Fibroblast of skin of left biceps (primary cell): ENCODE measurements at places on chromosomes 6 and 20.
A peak's percentile ranks its signal among the peaks of the same experiment; 100 is the strongest.

- no peak for DNase-seq
These were observed 54.3 kb upstream of the GATA5 start for GRCh38 chr20:62529896-62530642.

DNA sequence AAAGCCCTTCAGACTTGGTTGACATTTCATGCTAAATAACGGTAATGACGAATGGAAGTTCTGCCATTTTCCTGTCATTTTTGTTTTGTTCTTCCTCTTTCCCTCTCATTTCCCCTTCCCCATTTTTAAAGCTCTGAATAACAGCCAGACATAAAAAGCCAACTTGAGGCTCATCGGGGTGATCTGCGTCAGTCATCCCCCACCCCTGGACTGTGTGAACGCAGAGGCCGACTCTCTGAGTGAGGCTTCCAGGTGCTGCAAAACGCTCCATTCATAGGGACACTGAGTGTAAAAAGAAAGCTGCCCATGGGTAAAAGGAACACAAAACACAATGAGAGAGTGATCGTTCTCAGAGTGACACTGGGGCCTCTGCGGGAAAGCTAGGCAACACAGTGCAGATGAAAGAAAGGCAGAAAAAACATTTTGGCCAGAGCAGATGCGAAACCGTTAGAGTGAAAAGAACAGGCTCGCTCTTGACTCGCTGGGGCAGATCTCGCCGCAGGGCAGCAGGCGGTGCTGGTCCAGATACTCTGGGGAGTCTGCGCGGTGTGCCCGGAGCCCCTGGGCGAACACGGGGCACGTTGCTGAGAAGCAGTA, 684.8 kb downstream of the QKI start:
- DNase-seq, result no peak

GRCh38 chr6:156741287-156742073, 35.7 kb upstream of the ARID1B start:
- no peak for DNase-seq

DNA sequence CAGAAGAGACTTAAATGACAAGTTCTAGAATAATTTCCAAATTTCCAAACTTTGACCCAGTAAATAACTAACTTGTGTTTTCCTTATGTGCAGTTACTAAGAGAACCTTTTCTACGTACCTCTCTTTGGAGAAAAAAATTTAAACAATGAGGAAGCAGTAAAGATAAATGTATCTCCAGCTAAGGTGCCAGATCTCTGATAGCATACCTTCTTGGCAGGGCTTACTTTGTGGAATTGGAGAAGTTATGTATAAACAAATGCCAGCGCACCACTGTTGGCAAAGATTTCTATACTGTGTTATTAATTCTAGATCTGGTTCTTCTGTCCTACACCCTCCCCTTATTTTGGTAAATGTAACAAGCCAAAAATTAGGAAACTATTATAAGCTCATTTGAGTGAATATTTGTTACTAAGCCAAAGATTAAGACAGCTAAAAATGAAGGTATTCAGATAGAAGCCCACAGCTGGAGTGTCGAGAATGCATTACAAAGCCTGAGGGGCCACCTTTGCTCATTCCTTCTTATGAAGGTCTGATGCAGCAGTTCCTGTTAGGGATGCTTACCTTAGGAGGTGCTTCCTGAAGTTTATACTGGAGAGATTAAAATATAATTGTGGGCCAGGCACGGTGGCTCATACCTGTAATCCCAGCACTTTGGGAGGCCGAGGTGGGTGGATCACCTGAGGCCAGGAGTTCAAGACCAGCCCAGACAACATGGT, 373.1 kb upstream of the SOX4 start:
- no peak for DNase-seq

DNA sequence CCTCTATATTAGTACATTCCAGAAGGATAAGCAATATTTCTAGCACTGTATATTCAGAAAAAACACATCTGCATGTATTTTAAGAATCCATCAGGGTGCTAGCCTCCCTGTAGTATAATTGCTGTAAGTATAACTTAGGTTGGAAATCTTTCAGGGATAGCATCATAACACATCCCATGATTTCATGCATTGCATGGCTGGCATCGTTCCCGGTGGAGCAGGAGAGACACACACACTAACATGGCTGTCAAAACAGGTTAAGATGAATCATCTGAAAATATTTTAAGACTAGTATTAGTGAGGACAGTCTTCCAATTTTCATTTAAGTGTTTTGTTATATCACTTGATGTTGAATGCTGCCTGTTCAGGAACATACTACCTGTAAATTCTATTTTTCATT, 32.1 kb upstream of the CENPW start:
- DNase-seq, result peak; percentile 69

- DNase-seq, result no peak
These were observed 263.6 kb downstream of the CD83 start for GRCh38 chr6:14380901-14381828.

DNA sequence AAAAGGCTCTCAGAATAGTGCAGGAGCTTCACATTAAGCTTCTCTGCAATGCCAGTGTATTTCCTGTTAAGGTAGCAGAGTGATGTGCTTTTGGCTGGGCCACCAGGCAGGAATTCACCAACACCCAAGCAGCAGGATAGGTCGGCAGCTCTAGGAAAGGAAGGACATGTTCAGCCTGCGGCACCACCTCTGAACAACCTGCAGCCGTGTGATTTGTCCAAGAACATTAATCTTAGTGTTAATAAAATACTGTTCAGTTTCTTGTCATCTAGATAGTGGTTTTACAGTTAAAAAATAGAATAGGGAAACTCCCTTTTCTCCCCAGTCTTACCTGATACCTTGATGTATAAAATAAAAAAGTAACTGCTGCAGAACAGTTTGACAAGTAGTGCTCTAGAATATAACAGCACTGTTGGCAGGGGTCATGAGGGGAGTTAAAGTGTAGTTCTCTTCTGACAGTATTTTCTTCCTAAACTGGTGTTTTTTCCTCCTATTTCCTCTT, 18.8 kb downstream of the ZNF292 start:
- DNase-seq, result no peak

DNA sequence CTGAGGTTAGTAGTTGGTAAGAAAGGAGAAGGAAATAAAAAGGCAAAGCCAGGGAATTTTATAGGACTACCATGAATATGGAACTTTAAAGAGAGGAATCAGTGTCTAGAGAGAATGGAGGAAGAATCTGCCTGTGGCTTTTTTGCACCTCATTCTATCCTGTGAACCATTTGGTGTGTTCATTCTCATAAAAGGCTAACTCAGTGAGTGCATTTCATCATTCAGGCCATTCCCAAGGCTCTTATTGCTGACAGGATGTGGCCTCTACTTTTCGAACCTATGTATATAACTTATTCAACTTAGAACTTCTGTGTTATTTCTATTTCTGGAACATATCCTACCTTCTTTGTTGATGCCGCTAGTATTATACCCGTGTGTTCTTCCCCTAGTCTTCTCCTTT, 27.1 kb downstream of the HSF2 start:
- DNase-seq, result no peak

DNA sequence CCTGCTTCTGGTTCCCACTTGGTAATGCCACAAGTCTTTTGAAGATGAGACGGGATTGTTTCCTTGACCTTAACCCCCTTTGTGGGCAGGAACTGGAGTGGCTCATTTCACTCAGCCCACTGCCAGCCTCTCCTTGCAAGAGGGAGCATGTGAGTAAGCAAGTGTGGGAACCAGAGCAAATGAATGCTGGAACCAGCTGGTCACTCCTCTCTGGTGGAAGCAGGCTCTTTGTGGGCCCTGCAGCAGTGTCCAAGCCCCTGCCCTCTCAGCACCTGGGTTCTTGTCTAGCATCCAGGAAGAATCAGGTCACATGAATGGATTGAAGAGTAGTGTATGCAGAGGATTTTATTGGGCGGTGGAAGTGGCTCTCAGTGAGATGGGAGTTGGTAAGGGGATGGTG, 944.5 kb downstream of the QKI start:
- no peak for DNase-seq

GRCh38 chr20:1317545-1318255, 11.2 kb downstream of the SDCBP2 start:
- no peak for DNase-seq

DNA sequence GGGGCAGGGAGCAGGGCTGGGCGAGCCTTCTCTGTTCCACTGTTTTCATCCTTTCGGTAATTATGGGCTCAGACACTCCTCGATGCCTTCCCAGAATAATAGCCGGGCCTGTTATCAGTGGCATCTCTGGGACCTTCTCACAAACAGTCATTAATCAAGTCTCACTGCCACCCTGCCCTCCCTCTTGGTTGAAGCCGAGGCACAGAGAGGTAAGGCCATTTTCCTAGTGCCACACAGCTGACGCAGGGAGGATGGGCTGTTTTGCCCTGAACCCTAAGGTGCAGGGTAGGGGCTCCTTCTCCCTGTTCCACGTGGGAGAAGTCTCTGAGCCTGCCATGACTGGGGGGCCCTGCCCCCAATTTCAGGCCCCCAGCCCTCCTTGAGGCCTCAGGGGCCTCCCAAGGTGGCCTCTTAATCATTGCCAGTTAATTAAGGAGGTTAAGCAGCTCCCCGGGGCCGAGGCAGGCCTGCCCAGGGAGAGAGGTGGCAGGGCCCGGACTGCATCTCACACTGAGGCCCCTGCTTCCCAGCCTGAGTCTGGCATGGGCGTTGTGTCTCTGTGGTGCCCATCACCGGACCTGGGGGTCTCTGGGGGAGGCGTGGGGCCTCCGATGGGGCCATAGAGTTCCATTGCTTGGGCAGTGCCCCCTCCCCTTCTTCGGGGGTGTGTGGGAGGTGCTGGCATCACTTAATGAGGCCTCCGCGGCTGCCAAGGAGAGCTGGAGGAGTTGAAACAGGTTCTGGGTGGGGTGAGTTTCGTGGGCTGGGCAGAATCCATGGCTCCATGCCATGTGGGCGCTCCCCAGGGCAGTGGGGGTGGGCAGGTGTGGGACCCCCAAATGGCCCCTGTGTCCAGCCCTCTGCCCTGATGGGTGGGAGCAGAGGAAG, 42.9 kb downstream of the CEBPB start:
- DNase-seq, result no peak

GRCh38 chr20:40317156-40317790, 371.8 kb downstream of the MAFB start:
- no peak for DNase-seq

- DNase-seq, result no peak
These were observed 57.7 kb downstream of the DHX35 start for GRCh38 chr20:39019805-39020325.

DNA sequence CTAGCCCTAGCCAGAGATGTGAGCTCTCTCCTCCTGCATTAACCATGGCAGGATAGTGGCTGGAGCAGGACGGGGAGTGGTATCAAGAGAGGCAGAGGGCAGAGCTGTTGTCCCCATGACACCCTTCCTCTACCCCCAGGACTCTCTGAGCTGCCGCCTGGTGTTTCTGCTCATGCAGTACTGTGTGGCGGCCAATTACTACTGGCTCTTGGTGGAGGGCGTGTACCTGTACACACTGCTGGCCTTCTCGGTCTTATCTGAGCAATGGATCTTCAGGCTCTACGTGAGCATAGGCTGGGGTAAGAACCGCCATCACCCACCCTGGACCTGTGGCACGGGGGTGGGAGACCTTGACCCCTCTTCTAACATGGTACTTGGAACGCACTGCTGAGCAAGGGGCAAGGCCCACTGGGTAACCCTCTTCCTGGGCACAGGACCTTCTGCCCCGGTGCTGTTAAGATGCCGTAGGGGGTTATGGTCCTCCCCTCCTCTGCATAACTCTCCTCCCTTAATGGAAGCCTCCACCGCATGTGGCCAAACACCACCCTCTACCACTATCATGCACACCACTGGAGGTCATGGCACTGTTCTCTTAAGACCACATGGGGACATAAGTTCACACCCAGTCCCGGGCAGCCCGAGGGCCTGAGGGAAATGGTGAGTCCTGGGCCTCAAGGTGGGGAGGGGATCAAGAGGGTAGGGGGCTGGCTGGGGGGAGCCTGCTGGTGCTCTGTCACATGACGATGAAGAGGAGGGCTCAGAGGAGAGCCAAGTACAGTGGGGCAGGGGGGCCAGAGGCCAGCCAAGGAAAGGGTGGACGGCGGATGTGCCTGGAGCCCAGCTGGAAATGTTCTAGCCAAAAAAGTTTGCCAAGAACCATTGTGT, 25.1 kb downstream of the GLP1R start:
- DNase-seq, result no peak

GRCh38 chr6:25788305-25788922, 33.9 kb downstream of the SLC17A4 start:
- peak; percentile 1 for DNase-seq

DNA sequence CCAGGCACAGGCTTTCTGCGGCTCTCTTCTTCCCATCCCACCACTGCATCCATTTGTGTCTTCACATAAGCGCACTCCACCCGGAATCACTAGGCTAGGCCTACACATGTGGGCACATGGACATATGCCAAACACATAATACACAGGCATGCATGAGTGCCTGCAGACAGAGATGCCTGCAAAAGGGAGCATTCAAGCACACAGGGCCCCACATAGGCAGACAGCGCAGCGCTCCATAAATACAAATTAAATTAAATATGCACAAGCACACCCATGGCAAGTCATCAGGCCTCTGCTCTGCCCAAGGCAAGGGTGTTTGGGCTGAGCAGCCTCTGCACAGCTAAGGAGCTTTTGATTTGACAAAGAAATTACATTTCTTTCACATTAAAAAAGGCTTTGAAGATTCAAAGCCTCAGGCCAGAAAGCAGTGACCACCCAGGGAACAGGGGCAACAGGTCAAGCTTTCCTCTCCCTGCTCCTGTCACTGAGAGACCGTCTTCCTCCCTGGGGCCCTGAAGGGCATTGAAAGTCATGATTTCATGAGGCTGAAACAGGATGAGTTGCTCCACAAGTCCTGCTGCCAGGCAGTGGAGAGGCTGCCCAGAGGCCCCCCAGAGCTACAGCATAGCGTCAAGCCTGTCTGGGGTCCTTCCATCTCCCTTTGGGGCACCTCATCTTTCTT, 134.2 kb upstream of the LRFN2 start:
- DNase-seq, result no peak

GRCh38 chr6:107712665-107713551, 111.2 kb downstream of the SCML4 start:
- no peak for DNase-seq

GRCh38 chr6:139080255-139080920, 51.8 kb downstream of the ABRACL start:
- no peak for DNase-seq

- no peak for DNase-seq
These were observed 676.6 kb downstream of the DHX35 start for GRCh38 chr20:39638731-39639130.

GRCh38 chr6:166417285-166417691, 34.5 kb upstream of the MPC1 start:
- DNase-seq, result no peak

DNA sequence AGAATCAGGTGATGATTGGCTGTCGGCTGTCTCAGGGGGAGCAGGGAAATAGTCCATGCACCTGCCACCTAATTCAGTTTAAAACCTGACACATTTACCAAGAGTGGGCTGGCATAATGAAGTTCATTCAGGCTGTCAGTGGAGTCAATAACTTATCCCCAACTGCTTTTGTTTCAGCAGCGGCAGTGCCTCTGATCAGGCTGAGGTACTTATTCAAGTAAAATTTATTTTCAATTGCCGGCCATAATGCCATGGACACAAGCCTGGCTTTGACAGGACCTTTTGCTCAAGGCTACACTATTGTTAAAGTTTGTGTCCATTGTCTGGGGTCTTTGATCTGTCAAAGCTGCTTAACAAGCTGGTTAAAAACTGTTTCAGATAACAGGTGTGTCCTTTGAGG, 20.6 kb downstream of the OLIG3 start:
- DNase-seq, result no peak

GRCh38 chr6:166297606-166298005, 10.6 kb downstream of the PRR18 start:
- DNase-seq, result no peak

- no peak for DNase-seq
These were observed 11.0 kb downstream of the LY86 start for GRCh38 chr6:6599468-6599873.
